Left renal cortex interstitium (tissue), 4 donors: ENCODE measurements at places on chromosomes 4 and X. TPM values are rescaled to one million over a fixed set of nuclear protein-coding genes. Genes with fewer than 3 reads are reported as not detected.

Gene USP17L25
- not detected for polyA plus RNA-seq

Gene HELT
- not detected for polyA plus RNA-seq

Gene MAGT1
- 91.7 TPM for polyA plus RNA-seq

Gene L1CAM
- polyA plus RNA-seq = 62.3 TPM

Gene GPR119
- polyA plus RNA-seq = not detected
